ENCODE measurements at places on chromosomes 1 and 21.

GRCh38 chr1:202692959-202693555, 17.2 kb downstream of the SYT2 start:
- DNase-seq, result peak; percentile 32

DNA sequence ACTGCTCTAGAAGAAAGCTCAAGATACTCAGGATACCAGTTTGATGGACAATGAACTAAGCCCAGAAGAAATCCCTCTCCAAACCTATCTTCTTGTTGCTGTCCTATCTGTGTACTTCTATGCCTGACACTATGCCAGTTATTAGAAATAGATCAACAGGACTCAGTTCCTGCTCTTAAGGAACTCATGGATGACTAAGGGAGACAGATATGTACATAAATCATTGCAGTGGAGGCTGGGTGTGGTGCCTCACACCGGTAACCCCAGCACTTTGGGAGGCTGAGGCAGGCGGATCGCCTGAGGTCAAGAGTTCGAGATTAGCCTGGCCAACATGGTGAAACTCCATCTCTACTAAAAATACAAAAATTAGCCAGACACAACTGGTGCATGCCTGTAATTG, 42.4 kb upstream of the AK4 start:
- DNase-seq, result no peak

DNA sequence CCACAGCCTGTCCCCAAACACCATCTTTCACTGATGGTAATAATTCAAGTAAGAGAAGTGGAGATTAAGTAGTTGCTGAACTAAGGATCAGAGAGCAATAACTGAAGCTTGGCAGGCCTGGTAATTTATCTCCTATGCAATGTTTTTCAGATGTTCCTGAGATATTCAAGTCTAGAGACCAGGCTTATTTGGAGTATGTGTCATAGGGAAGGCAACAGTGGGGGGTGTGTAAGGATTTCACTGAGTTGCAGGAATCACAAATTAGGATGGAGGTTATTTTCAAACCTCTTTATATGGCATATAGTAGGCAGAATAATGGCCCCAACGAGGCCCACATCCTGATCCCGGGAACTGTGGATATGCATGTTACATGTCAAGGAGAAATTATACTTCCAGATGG, 171.7 kb downstream of the KCNJ6 start:
- DNase-seq, result no peak

GRCh38 chr21:39681845-39682244, 63.1 kb upstream of the IGSF5 start:
- DNase-seq, result no peak
